GM23338 (cell line): ENCODE measurements at places on chromosomes 7 and 10. TPM values are rescaled to one million over a fixed set of nuclear protein-coding genes. Genes with fewer than 3 reads are reported as not detected.

- H3K27ac ChIP-seq: 0 out of 2 replicates have a peak overlapping the region, but pooled peaks have one; percentile 55
- no peak for DNase-seq
- no peaks in the 10 kb centered on the region for H3K27me3 ChIP-seq
These were observed 4.6 kb downstream of the ARPC1B start for GRCh38 chr7:99379043-99379577.

- H3K36me3 ChIP-seq: peaks cover 3% of the 10 kb centered on the region; the same call in 1 of the 2 replicates
- no peaks in the 10 kb centered on the region for H3K4me1 ChIP-seq
These were observed 472.9 kb upstream of the COBL start for GRCh38 chr7:51789489-51789888.

- H3K27ac ChIP-seq: no peak overlapping the region
- no peaks in the 10 kb centered on the region for H3K27me3 ChIP-seq
- no peaks in the 10 kb centered on the region for H3K36me3 ChIP-seq
- DNase-seq: peak; percentile 95
These were observed 49.7 kb downstream of the DNAJC12 start for GRCh38 chr10:67788028-67788886.

DNA sequence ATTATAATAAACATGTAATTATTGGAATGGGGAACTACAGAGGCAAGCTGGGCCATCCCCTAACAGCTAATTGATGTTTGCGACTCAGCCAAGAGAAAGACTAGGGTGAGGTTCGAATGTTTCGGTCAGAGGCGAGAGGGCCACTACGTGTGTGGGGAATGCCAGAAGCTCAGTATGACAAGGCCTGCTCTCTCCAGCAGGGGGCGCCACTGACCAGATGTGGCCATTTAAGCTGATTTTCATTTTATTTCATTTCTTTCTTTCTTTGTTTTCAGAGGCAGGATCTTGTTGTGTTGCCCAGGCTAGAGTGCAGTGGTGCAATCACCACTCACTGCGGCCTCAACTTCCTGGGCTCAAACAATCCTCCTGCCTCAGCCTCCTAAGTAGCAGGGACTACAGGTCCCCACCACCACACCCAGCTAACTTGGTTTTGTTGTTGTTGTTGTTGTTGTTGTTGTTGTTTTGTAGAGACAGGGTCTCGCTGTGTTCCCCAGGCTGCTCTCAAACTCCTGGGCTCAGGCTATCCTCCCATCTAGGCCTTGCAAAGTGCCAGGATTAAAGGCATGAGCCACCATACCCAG, 38.1 kb downstream of the TMEM130 start:
- no peak overlapping the region for H3K4me3 ChIP-seq
- H3K4me1 ChIP-seq: peaks cover 4% of the 10 kb centered on the region; the same call in 1 of the 2 replicates
- H3K27ac ChIP-seq: no peak overlapping the region
- no peaks in the 10 kb centered on the region; the same call in 1 of the 2 replicates for H3K36me3 ChIP-seq
- DNase-seq: peak; percentile 82

DNA sequence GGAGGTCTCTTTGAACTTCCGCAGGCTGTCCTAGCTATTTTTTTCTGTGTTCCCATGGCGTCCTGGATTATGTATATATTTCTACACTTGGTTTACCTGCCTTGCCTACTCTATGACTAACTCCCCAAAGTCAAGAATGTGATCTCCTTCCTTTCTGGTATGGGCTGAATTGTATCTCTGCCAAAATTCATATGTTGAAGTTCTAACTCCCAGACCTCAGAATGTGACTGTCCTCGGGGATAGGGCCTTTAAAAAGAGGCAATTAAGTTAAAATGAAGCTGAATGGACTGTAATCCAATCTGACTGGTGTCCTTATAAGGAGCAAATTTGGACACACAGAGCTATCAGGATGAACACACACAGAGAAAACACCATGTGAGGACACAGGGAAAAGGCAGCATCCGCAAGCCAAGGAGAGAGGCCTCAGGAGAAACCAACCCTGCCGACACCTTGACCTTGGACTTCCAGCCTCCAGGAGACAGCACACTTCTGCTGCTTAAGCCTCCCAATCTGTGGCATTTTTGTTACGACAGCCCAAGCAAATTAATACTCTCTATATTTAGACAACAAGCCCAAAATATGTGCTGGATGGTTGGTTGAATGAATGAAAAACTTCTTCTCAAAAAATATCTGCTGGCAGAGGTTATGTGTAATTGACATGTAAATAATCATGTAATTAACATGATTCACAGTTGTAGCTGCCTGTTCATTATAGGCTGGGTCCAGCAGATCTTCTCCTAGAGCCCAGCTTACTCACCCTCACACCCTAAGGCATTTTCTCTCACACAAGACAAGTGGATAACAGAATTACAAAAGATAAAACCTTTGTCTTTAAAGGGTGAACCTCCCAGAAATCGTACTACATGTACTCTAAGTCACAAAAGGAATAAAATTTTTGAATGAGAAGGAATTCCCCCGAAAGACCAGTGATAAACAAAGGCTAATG, 123.7 kb downstream of the CUBN start:
- no peaks in the 10 kb centered on the region for H3K36me3 ChIP-seq
- H3K27ac ChIP-seq: no peak overlapping the region
- H3K4me3 ChIP-seq: no peak overlapping the region
- no peak for DNase-seq
- no peaks in the 10 kb centered on the region for H3K4me1 ChIP-seq

DNA sequence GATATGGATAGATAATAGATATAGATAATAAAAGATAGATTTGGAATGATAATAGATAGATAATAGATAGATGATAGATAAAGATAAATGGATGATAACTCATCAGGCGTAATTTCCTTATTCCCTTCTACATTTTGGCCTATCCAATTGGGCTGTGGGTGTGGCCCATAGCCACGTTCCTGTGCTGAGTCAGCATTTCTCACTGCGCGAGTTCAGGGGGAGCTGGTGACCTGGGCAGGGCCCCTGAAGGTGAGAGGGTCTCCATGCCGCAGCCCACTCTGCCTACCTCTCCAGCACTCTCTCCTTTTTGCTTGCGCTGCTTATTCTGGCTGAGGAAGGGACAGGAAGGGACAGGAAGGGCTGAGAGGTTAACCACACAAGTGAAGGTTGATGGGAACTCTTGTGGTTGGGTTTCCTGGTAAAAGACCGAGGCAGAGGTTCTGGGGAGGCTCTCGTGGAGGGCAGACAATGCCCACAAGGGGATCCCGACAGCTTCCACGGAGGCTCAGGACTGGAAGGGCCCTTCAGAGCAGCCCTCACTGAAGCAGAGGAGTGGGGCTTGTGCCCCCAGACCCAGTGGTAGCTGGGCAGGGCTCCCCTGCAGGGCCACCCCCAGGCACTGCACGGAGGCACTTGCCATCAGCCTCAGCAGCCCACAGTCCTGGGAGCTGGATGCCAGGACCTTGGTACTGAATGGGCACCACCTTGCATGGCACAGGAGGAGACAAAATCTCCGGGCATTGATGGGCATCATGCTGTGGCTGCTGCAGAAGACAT, 247.3 kb upstream of the PITRM1 start:
- no peaks in the 10 kb centered on the region for H3K36me3 ChIP-seq
- no peak overlapping the region for H3K27ac ChIP-seq
- DNase-seq: no peak
- H3K4me1 ChIP-seq: no peaks in the 10 kb centered on the region
- H3K4me3 ChIP-seq: no peak overlapping the region
- H3K27me3 ChIP-seq: no peaks in the 10 kb centered on the region

DNA sequence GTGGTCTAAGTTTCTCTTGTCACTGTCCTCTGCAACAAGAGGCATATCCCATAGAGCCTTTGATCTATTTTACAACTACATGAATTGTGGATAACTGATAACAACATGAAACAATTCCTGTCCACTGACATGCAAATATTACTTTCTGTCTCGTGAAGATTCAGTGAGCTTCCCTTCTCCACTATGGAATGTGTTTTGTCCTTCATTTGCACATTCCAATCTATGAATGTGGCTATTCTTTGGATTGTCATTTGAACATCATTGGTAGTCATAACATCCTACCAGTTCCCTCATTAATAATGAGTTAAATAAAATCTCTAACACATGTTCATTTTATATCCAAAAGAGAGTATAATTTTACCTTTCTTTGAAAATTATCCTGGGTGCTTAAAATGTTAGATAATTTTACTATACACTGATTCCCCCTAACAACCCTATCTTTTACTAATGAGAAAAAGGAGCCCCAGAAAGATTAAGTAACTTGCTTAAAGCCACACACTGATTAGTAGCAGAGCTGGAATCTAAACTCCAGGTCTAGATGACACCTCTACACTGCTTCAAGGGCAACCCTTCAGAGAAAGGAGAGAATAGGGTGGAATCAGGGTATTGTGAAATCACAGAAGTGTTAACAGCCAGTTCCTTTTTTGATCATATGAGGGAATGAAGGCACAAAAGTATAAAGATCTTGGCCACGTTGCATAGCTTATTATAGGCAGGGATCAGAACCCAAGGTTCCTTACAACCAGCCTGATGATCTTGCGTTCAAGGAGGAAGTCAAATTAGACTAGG, 39.1 kb downstream of the PDE1C start:
- DNase-seq: no peak
- no peak overlapping the region for H3K27ac ChIP-seq
- peaks cover 6% of the 10 kb centered on the region; the same call in 1 of the 2 replicates for H3K36me3 ChIP-seq
- no peak overlapping the region for H3K4me3 ChIP-seq
- no peaks in the 10 kb centered on the region for H3K4me1 ChIP-seq

DNA sequence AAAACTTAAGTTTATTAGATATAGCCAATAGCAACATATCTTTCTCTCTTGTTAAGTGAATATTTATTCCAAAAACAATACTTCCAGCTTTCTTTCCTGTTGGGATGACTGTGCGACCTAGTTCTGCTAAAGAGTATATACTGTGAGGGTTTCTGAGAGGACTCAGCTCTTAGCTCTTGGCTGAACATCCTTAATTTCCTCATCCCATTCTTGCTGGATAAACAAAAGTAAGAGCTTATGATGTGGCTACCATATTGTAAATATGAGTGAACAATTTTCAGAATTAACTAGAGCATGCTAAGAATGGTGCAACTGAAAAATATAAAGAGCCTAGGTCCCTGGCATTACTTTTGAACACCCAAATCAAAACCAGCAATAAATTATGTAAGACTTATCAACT, 279.5 kb upstream of the GNAI1 start:
- no peak overlapping the region for H3K4me3 ChIP-seq
- H3K27me3 ChIP-seq: no peaks in the 10 kb centered on the region
- no peaks in the 10 kb centered on the region for H3K36me3 ChIP-seq
- H3K27ac ChIP-seq: no peak overlapping the region
- no peaks in the 10 kb centered on the region for H3K4me1 ChIP-seq
- no peak for DNase-seq

DNA sequence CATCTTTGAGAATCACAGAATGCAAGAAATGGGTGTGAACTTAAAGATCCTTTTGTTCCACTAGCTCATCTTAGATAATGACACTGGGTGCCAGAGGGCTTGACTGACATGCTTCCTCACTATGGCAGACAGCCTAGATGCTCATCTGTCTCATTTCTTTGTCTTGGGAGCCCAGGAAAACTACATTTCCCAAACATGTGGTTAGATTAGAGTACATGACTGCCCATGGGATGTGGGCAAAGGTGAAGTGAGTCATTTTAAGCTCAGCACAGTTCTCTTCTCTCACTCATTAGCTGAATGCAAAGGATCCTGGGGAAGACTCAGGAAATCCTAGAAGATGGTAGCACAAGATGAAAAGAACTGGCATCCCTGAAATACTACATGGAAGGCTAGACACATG, 32.5 kb upstream of the TBX20 start:
- no peak overlapping the region for H3K27ac ChIP-seq
- H3K36me3 ChIP-seq: no peaks in the 10 kb centered on the region
- H3K27me3 ChIP-seq: no peaks in the 10 kb centered on the region
- H3K4me1 ChIP-seq: peaks cover 3% of the 10 kb centered on the region; the same call in 1 of the 2 replicates
- H3K4me3 ChIP-seq: no peak overlapping the region
- no peak for DNase-seq

FAM13C gene
- 0.94 and 1.1 TPM in 2 replicates for total RNA-seq
